ENCODE measurements at places on chromosomes 2 and 18. TPM values are rescaled to one million over a fixed set of nuclear protein-coding genes. Genes with fewer than 3 reads are reported as not detected.

ANKRD30B gene
- total RNA-seq: not detected

TCF7L1 gene
- total RNA-seq: 3.0 TPM

KIF1A gene
- under 0.01 TPM for total RNA-seq

CLEC4F gene
- total RNA-seq: not detected

GAL3ST2 gene
- total RNA-seq: not detected

SGPP2 gene
- not detected for total RNA-seq

SPOPL gene
- total RNA-seq: 16.8 TPM

KIF5C gene
- not detected for total RNA-seq

BMPR2 gene
- 26.9 TPM for total RNA-seq

DCDC2C gene
- not detected for total RNA-seq

DPP10 gene
- not detected for total RNA-seq

FAM124B gene
- not detected for total RNA-seq

QPCT gene
- total RNA-seq: 9.0 TPM

ZNF396 gene
- total RNA-seq: 1.4 TPM

CARF gene
- 8.3 TPM for total RNA-seq

DUSP2 gene
- 6.6 TPM for total RNA-seq

EVX2 gene
- 0.09 TPM for total RNA-seq

SULT1C4 gene
- not detected for total RNA-seq
